ENCODE measurements at places on chromosomes 12 and 14.

DNA sequence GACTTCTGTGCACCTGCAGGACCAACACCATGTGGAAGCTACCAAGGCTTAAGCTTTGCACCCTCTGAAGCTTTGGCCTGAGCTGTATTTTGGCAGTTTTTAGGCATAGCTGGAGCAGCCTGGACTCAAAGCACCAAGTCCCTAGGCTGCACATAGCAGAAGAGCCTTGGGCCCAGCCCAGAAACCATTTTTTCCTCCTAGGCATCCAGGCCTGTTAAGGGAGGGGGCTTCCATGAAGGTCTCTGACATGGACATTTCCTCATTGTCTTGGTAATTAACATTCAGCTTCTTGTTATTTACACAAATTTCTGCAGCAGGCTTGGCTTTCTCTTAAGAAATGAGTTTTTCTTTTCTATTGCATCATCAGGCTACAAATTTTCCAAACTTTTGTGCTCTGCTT, 475.8 kb upstream of the FLRT2 start:
- no peak for DNase-seq

GRCh38 chr14:34355584-34356263, 106.3 kb downstream of the SPTSSA start:
- no peak for DNase-seq

DNA sequence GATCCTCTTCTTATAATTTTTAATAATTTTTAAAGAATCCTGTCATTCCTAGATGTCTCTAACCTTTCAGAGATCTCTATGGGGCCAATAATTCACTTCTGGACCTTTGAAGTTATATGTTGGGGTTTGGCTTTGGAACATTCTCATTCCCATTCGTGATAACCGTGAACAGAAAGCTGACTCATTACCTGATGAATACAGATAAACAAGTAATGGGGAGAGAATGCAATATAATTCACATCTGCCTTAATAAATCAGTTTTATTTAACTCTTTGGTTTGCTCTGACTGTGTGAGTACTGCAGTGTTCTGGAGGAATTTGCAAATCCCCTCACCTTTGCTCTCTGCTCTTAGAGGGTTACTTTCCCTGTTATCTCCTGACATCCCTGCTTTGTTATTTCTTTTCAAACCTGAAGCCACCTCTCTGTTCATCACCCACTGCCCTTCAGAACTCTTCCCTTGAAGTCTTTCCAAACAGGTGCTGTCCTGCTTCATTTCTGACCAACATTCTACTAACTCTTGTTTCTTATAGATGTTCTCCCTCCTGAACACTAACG, 79.6 kb upstream of the SLC38A2 start:
- no peak for DNase-seq

- DNase-seq: no peak
Observed at GRCh38 chr12:26231470-26231869, 36.1 kb downstream of the SSPN start.

DNA sequence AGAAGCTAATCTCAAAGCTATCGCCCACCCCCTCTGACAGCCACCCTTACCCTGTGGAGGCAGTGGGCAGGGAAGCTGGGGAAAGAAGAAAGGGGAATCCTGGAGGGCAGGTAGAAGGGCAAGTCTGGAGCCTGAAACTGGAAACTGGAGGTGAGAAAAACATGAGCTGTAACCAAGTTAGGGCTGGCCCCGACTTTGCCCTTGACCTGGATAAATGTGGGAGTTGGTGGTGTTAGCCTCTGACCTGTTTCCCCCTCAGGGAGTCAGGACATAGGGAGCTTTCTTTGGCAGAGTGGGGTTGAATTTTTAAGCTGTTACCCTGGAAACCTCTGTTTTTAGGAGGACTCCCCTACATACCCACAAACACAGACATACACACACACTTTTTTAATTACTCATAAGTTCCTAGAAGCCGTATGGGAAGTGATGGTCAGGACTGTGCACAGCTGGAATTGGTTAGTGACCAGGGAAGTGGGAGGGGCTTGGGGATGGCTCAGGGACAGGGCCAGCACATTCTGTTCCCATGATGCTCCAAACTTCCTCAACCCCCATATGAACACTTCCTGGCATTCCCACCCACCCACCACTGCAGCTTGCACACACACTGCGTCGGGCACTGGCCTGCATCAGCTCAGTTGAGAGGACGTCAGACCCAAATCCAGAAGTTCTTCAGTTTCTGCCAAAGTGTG, 5.0 kb upstream of the MMP19 start:
- peak; percentile 23 for DNase-seq

- DNase-seq: no peak
Observed at GRCh38 chr12:6096527-6096926, 27.9 kb downstream of the VWF start.

- DNase-seq: no peak
Observed at GRCh38 chr12:101068836-101069235, 141.2 kb downstream of the SLC5A8 start.
